ENCODE measurements at places on chromosomes 3 and 15. TPM values are rescaled to one million over a fixed set of nuclear protein-coding genes. Genes with fewer than 3 reads are reported as not detected.

The GYG1 gene
- total RNA-seq = 45.4 TPM

The GALNT15 gene
- 0.05 TPM for total RNA-seq

The ZNF860 gene
- 1.1 TPM for total RNA-seq

The CIDEC gene
- 88.8 TPM for total RNA-seq

The LNP1 gene
- 0.77 TPM for total RNA-seq

The MINDY4B gene
- not detected for total RNA-seq

The CIP2A gene
- 22.8 TPM for total RNA-seq

The NANOGP8 gene
- not detected for total RNA-seq

The GOLGA8N gene
- 1.3 TPM for total RNA-seq

The NR1I2 gene
- total RNA-seq = not detected

The CPLX3 gene
- 0.06 TPM for total RNA-seq

The BDH1 gene
- total RNA-seq = 4.4 TPM

The GNAT1 gene
- not detected for total RNA-seq

All from A549 treated with Hydrocortisone at 1 μM for 4 hours (cell line).